ENCODE measurements at places on chromosomes 5 and 9.

DNA sequence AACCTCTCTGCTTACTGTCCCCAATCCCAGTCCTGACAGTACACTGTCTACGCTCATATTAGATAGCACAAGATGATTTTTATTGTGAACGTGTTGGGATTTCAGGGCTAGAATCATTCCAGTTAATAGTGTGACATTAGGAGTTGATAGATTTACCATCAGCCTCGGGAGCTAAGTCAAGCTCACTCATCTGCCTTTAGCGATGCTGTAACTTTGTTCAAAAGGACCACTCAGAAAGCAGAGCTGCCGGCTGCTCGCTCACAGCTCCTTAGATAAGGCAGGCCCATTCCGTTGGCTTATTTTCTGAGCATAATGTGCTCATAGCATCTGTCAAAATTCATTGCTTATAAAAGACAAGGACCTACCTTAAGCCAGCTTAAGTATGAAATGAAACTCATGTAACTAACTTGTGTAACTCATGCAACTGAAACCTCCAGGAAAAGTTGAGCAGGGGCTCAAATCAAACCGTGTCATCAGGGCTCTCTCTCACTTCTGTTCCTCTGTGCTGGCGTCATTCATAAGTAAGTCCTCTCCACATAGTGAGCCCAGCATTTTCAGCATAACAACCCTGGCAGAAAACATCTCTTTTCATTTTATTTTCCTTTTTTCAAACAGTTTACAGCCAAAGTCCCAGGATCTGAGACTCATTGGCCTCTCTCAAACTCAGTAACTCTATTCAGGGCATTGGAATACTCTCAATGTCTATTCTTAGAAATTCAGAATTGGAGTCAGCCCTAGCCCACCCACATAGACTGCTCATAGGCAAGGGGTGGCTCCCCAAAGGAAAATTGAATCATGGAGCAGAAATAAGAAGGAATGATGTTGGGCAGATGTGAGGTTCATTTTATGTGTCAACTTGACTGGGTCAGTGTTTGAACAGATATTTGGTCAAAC, 208.8 kb downstream of the MAN2A1 start:
- DNase-seq, result no peak

DNA sequence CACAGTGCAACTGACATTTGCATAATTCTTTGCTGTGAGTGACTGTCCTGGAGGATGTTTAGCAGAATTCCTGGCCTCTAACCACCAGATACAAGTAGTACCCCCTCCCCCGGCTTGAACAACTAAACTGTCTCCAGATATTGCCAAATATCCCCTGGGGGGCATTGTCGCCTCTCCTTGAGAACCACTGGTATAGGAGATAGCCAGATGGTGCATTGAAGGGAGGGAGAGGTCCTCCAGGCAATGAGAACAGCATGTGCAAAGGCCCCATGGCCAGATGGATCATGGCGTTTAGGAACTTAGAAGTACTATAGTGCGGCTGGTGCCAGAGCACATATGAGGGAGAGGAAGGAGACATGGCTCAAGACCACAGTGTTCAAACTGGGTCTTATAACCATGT, 18.9 kb upstream of the ORM1 start:
- peak; percentile 70 for DNase-seq

- no peak for DNase-seq
Observed at GRCh38 chr9:117860849-117861248, 156.6 kb downstream of the TLR4 start.

DNA sequence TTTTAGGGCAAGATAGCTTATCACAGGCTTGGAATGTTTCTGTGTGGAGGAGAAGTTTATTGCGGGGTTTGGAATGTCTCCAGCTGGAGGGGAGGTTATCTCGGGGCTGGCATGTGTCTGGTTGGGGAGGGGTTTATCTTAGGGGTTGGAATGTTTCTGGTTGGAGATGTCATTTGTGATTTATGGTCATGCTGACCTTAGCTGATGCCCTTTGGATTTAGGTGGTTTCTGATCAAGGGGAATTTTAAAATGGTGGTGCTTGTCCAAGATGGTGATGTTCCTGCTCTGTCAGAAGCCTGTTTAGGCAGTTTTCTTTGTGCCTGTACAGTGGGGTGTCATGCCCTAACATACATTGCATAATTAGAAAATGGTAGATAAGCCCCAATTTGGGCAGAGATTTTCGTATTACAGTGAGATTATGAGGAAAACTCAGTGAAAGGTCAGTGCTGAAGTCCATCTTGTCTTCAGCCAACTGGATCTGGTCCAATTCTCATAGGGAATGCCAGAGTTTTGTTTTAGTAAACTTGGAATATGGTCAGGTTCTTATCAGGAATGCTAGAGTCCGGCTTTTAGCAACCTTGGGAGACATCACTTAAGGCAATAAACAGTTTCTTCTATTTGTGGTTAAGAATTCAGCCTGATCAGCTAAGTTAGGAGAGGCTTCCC, 14.3 kb downstream of the CDK20 start:
- DNase-seq, result no peak

DNA sequence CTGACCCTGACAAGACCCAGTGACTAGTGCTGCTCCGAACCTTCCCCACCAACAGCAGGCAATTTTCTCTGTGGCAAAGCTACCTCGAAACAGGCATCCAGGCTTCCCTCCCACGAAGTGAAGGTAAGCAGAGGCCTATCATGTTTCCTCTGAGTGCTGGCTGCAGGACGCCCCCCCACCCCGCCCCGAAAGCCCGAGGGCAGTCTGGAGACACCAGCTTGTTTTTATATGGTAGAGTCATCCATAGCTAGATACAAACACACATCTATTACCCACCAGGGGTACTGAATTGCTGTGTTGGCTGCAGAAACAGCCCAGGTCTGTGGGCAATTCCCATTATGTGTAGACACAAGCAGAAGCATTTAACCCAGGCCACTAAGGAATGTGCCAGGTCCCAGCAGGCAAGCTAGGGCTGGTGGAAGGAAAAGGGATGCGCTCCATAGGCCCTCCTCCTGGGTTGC, 40.4 kb downstream of the LIX1 start:
- DNase-seq, result no peak

DNA sequence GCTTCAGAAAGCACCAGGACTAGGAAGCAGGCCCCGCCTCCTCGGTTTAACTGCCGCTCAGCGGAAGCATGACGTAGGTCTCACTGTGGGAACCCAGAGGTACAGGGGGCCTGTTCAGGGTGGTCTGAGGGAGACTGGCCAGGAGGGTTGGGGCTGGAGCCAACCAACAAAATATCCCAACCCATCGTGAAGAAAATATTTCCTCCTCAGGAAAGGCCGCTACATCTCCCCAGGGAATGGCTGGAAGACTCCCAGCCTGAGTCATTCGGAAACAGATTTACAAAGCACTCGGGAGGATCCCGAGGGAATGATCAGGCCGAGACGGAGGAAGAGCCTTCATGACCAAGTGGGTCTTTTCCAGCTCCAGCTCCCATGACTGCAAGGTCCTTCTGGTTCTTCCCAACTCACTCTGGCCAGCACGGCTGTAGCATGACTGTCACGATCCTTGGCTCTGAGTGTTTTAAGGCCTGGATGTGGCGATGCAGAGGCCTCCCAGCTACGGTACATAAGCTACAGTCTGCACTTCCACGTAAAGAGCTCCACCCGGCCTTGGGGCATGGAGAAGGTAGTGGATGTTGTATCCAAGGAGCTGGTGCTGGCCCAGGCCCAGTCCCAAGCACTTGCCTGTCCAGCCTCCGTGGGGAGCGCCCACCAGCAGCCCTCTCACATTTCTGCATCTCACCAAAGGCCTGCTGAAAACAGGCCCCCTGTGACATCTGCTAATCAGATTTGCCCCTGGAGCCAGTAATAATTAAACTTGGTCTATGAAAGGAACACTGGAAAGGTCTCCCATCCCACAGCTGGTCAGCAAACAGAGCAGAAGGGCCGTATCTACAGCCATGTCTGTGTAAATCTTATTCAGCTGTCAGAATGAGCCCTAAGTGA, 100.6 kb downstream of the LHFPL2 start:
- peak; percentile 97 for DNase-seq

GRCh38 chr5:31066655-31067328, 126.7 kb upstream of the CDH6 start:
- no peak for DNase-seq

- no peak for DNase-seq
Observed at GRCh38 chr5:1016036-1016435, 7.4 kb downstream of the NKD2 start.
